ENCODE measurements at places on chromosomes 7 and 10. TPM values are rescaled to one million over a fixed set of nuclear protein-coding genes. Genes with fewer than 3 reads are reported as not detected.

- no peak for DNase-seq
Measured at GRCh38 chr10:75662715-75663114, 231.3 kb downstream of the LRMDA start.

TET1 gene
- total RNA-seq = 3.1 TPM

DNA sequence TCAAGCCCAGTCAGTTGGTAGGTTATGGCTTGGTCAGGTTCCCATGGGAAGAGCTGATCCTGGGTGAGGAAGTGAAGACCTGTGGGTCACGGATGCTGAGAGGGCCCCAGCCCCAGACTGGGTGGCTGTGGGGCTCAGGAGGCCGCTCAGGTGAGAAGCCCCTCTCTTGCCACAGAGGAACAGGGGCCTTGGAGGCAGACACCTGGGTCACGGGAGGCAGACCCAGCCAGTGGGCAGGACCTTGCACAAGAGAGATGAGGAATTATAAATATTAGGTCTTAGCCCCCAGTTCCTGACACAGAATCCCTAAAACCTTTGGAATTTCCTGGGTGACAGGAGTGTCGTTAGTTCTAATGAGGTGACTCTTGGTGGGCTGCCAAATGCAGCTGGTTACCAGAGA is 10.6 kb upstream of the CRHR2 start:
- no peak for DNase-seq

DNA sequence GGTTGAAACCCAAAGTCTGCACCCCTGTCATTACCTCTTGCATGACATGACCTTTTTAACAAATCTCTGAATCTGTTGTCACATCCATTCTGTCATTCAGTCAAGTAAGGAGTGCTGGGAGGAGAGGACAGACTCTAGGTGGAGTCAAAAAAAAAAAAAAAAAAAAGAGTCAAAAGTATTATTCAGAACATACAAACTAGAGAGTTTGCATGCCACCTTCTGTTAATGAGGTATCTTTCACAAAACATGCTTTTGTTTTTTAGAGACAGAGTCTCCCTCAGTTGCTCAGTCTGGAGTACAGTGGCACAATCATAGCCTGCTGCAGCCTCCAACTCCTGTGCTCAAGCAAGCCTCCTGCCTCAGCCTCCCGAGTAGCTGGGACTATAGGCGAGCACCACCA is 81.6 kb upstream of the ARMC3 start:
- no peak for DNase-seq

FANK1 gene
- 0.95 TPM for total RNA-seq

- DNase-seq = no peak
Measured at GRCh38 chr10:20247891-20248708, 431.9 kb downstream of the PLXDC2 start.

- no peak for DNase-seq
Measured at GRCh38 chr10:60267802-60268201, 121.9 kb downstream of the ANK3 start.

NPTX2 gene
- 14.9 TPM for total RNA-seq

DNA sequence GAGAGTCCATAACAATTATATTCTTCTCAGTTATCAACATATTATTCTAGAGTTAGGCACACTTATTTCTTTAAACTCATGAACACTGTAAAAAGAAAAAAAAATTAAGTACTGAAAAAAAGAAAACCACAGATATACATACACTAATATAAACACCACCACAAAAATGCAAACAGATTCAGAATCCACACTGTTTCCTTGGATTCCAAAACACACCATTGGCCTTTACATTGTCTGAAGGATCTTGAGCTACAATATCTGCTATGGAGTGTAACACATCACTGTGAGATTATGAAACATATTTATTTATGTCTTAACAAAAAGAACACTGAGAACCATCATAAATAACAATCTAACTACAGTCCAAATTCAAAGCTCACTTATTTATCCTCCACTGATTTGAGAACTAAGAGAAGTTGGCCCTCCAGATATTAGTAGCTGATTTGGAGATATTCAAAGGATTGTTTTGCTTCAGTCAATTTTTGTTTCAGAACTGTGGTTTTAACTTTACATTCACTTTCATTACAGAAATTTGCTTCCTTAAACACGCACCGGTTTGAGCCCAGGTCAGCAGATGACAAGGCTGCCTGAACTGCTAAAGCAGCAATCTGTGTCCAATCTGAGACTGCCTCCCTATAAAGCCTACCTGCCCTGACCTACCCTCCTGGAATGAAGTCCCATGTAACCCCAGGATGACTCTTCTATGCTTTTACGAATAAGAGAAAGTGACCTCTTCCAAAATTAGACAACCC is 47.0 kb upstream of the CDK1 start:
- no peak for DNase-seq

GRCh38 chr7:129514683-129515082 is 12.4 kb downstream of the SMKR1 start:
- DNase-seq = no peak

DNA sequence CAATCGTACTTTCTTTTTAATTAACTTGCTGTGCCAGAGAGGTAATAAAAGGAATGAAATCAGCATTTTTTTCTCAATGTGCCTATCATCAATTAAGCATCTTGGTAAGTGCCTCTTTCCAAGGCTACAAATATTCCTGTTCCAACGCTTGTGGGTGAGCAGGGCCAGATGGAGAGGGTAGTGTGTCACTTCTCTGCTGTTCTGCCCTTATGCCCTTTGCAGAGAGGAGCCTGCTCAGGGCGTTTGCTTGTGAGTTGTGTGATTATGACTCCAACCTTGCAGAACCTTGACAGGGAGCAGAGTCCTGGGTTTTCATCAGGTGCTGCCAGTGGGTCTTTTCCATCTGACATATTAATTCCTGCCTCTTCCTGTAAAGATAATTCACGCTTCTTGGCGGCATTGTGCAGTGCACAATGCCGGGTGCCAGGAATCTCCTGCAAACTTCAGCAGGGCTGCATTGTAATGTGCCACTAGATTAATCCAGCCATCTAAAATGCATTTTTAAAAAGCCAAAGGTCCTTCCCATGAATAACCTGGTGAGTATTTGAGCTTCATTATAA is 234.4 kb downstream of the ARHGAP12 start:
- no peak for DNase-seq

DNA sequence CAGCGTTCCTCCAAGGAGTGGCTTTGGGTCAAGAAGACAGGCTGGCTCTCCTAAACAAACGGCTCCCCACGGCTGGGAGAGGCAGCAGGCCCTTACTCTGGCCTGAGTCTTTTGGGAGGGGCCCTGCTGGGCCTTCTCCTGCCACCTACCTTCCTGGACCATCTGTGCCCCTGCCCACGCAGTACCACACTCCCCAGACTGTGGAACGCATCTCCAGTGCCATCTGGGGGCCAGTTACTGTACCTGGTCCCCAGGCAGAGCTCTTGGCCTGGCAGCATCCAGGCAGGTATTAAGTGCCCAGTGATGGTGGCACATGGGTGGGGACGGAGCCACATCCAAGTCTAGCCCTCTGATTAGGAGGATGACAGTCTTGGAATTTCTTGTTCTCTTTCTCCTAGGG is 14.4 kb downstream of the ALKBH4 start:
- no peak for DNase-seq

DNA sequence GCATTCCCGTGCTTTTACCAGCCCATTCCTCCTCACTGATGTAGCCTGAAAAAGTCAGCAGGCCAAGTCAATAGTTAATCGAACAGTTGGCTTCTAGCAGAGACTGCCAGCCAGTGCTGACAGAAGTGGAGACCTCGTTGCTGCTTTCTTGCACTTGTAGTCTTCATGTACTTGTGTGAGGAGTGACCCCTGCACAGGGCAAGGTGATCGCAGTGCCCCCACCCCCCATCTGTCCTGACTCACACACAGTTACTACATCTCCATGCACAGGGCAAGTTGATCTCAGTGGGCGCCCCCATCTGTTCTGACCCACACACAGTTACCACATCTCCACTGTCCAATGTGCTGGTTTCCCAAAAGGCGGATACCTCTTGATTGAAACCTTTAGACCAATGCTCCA is 34.2 kb downstream of the C10orf71 start:
- no peak for DNase-seq

NDUFB8 gene
- 104 TPM for total RNA-seq

SPDYE8 gene
- not detected for total RNA-seq

DNA sequence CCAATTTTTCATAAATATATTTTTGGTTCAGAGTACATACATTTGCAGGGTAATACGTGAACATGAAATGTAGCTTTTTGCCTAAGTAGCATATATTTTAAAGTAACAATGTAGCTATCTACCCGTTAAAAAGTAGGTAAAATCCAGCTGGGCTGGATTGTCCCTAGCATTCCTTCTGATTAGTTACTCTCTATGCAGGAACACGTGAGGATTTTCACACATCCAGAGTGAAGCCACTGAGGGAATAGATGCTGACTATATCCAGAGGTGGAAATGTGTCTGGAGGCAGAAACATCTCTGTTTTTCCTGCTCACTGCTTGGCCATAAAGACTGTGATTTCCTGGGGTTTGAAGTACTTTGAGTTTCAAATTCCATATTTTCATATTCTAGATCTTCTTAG is 338.9 kb upstream of the KIAA1217 start:
- no peak for DNase-seq

WIPF3 gene
- 0.24 TPM for total RNA-seq

- no peak for DNase-seq
Measured at GRCh38 chr7:109527833-109528232, 958.2 kb downstream of the DNAJB9 start.

ERVW-1 gene
- total RNA-seq = not detected

ZNF804B gene
- not detected for total RNA-seq

DNA sequence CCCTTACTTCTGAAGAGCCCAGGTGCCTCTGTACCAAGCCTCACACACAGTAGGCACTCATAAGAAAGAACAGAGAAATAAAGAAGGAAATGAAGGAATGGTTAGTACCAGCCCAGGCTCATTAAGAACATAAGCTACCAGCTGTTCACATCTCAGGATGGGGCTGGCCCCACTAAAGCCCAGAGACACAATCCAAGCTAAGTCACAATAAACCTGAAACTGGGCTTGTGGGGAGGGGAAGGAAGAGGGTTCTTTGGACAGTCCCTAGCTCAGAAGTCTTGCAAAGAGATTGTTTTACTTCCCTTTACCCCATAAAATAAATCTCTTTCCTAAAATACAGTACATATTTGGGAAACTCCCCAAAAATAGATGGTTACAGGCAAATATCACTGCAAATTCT is 24.3 kb downstream of the FBXW4 start:
- no peak for DNase-seq

GRCh38 chr7:99184532-99185218 is 23.2 kb downstream of the KPNA7 start:
- DNase-seq = no peak

DNA sequence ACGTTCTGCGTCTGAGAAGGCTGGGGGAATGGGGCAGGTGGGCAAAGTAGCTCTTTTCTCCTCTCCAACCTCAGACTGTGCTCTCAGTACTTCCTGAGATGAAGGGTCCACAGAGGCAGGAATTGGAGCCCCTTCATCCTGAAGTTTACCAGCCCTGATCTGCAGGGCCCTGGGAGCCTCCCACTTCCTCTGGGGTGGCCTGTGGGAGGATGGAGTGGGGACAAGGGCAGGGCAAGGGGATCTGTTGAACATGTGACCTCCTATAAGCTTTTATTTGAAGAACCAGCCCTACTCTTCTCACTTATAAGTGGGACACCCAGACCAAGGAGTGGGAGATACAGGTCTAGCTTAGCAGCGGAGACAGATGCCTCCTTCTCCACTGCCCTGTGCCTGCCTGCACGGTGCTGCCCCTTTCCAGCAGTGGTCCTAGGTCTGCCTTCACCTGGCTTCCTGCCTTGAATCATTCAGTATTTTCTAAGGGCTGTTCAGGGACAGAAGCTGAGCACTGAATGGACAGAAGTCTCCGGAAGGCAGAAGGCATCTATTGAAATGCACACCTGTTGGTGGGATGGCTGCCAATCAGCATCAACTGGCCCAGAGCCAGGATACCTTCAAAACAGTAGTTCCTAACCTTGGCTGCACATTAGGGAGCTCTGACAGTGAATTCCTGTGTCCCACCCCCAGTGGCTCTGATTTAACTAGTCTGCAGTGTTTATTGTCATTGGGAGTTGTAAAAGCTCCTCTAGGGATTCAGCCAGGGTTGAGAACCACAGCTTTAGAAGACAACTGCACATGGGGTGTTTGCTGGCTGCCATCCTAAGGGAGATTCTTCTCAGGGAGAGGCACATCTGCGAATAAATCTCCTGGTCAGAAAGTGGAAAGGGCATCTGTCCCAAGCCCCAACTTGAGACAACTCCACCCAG is 2.7 kb upstream of the ARHGAP22 start:
- no peak for DNase-seq

- no peak for DNase-seq
Measured at GRCh38 chr10:81135851-81136250, 598.1 kb downstream of the SH2D4B start.

DNA sequence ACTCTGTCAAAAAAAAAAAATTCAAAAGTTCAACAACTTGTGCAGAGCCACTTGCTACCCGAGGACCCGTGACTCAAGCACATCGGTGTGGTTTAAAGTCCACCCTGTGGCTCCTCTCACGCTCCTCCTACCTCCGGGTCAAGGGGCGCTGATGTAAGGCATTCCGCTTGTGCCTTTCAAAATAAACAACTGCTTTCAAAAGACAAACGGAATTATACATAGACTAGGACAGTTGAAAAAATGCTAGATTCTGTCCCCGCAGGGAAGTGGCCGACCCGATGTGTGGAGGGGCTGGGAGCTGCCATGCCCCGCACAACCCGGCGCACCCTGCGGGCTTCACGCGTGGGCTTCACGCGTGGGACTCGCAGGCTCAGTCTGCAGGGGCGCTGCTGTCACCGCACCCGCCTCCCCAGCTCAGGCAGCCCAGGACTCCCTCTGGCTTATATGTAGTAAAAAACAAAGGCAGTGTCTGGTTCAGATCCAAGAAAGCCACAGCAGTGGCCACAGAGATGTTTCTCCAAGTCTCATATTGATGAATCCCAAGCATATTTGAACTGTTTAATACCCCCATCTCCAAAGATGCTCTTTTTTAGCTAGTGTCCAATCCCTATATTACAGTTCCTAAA is 239.7 kb upstream of the INHBA start:
- DNase-seq = no peak

- no peak for DNase-seq
Measured at GRCh38 chr10:86815640-86816039, 59.2 kb downstream of the BMPR1A start.

DNA sequence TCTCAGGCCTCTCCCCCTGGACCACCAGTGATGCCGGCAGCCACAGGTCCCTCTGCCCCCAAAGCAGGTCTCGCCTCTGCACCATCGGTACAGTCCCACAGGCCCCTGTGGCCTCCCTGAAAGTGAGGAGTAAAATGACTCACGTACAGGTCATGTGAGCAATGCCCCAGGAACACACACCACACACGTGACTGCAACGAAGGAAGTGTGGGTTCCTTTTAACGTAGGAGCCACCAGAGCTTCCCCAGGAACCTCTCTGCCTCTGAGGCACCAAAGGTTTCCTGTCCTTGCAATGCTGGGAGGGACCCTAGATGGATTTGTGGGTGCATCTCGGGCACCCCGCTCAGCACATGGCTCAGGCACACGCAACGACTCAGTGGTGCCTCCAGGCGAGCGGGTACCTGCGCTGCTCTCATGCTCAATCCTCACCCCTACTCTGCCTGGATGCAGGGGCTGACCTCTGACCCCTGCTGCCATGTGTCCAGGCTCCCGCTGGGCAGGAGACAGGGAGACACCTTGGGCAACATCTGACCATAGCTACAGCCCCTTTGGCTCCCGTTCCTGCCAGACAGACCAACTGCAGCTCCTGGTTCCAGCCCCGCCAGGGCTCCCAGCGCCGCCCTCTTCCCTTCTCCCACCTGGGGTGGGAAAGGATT is 120.7 kb downstream of the PRKAG2 start:
- no peak for DNase-seq

EXOC4 gene
- 59.2 TPM for total RNA-seq

AKR1D1 gene
- total RNA-seq = not detected

ABI1 gene
- 35.4 TPM for total RNA-seq

COG5 gene
- 37.6 TPM for total RNA-seq

All from omental fat pad (tissue), 4 donors.